ENCODE measurements at places on chromosomes 6 and 20. TPM values are rescaled to one million over a fixed set of nuclear protein-coding genes. Genes with fewer than 3 reads are reported as not detected.

Gene BTNL2
- polyA plus RNA-seq, result not detected

DNA sequence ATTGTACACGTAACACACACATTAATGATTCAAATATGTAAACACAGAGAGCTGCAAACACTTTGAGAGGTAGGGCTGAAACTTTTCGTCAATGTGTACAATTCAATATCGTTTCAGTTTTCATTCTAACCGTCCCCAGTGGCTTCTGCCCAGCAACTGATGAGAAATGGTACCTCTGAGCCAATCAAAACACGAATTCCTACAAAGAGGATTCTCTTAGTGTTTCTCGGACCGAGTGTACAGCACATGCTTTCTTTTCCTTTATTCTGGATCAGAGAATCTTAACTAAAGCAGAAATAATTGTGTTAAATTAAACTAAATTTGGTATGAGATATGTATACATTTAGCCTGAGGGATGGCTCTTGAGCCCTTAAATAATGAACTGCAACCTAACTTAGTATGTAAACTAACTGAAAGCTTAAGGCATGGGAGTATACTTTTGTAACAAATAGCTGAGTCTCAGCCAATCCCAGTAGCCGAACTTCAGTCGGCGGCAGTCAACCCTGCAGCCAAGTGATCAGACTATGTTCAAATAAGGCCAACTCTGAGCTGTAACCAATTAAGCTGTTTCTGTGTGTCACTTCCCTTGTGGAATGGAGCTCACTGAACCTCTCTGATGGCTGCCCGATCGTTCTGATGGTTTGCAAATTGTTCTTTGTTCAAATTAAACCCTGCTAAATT, 16.1 kb downstream of the BTN2A1 start:
- peak; percentile 87 for DNase-seq

DNA sequence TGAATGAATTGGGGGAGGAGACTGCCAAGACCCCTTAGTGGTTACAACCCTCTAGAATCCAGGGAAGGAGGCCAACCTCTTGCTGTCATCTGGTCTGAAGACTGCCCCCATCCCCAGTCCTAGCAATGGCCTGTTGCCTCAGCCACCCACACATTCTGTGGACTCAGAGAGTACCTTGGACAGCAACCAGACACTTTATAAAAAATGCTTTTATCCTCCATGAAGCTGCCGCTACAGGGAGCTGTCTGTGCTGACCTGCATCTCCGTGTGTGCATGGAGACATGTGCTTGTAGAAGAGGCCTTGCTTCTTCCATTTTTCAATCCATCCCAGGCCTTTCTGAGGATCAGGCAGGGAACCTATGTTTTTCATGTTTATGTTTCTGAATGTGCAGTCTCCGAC, 15.2 kb downstream of the CDH22 start:
- DNase-seq, result peak; percentile 1

- no peak for DNase-seq
Measured at GRCh38 chr20:5880326-5880725, 70.0 kb downstream of the TRMT6 start.

- DNase-seq, result no peak
Measured at GRCh38 chr6:11732036-11732631, 46.5 kb downstream of the ADTRP start.

DNA sequence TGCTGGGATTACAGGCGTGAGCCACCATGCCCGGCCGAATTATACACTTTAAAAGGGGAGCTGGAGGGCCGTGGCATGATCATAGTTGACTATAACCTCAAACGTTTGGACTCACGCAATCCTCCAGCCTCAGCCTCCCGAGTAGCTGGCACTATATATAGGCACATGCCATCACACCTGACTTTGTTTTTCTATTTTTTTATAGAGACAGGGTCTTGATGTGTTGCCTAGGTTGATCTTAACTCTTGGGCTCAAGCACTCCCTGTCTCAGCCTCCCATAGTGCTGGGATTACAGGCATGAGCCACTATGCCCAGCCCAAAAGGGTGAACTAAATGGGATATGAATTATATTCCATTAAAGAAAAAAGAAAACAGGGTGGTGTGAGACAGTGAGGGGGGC, 7.8 kb downstream of the PTGIS start:
- no peak for DNase-seq
